ENCODE measurements at places on chromosomes 6 and 20. TPM values are rescaled to one million over a fixed set of nuclear protein-coding genes. Genes with fewer than 3 reads are reported as not detected.

EYA2 gene
- not detected for total RNA-seq

CD93 gene
- not detected for total RNA-seq

DLK2 gene
- not detected for total RNA-seq

DEFB124 gene
- total RNA-seq: not detected

CLIC5 gene
- total RNA-seq: not detected

ZBTB22 gene
- total RNA-seq: 7.7 TPM

TAGAP gene
- total RNA-seq: not detected

PKIG gene
- total RNA-seq: 29.8 TPM

IMPG1 gene
- total RNA-seq: not detected

BTNL2 gene
- not detected for total RNA-seq

SDCBP2 gene
- 1.7 TPM for total RNA-seq

HLA-DQA2 gene
- not detected for total RNA-seq

LINC00237 gene
- total RNA-seq: not detected

RAB44 gene
- total RNA-seq: not detected

KIAA0408 gene
- 6.5 TPM for total RNA-seq

BTN2A1 gene
- 19.0 TPM for total RNA-seq

TRERF1 gene
- 1.8 TPM for total RNA-seq

BPIFB4 gene
- total RNA-seq: not detected

DEFB132 gene
- total RNA-seq: not detected

SEMG1 gene
- not detected for total RNA-seq

CYP21A2 gene
- not detected for total RNA-seq

ALDH5A1 gene
- total RNA-seq: 2.3 TPM

EFHC1 gene
- total RNA-seq: 24.0 TPM

GUCA1A gene
- not detected for total RNA-seq

PIGU gene
- total RNA-seq: 20.2 TPM

AVP gene
- not detected for total RNA-seq
